ENCODE measurements at places on chromosomes 5 and 9. TPM values are rescaled to one million over a fixed set of nuclear protein-coding genes. Genes with fewer than 3 reads are reported as not detected.

Gene ATP10B
- total RNA-seq = not detected

Gene EDIL3
- not detected for total RNA-seq

Gene TAS2R1
- total RNA-seq = not detected

Gene DPYSL3
- total RNA-seq = not detected

Gene KIAA1958
- total RNA-seq = 16.8 TPM

Gene GAS1
- total RNA-seq = 0.14 TPM

Gene ECM2
- total RNA-seq = not detected

Gene GNA14
- total RNA-seq = 0.59 TPM

Gene FAM81B
- not detected for total RNA-seq

Gene PCDHGA10
- not detected for total RNA-seq

Gene PCDH1
- 0.56 TPM for total RNA-seq

Gene HCN1
- total RNA-seq = not detected

Gene CCDC112
- 1.8 TPM for total RNA-seq

Gene CTXN3
- not detected for total RNA-seq

Gene SPATA31A3
- total RNA-seq = not detected

Gene WDR38
- total RNA-seq = not detected

Gene HOMER1
- 2.0 TPM for total RNA-seq
